NCI-H187 (cell line): ENCODE measurements at places on chromosomes 2 and 18.

DNA sequence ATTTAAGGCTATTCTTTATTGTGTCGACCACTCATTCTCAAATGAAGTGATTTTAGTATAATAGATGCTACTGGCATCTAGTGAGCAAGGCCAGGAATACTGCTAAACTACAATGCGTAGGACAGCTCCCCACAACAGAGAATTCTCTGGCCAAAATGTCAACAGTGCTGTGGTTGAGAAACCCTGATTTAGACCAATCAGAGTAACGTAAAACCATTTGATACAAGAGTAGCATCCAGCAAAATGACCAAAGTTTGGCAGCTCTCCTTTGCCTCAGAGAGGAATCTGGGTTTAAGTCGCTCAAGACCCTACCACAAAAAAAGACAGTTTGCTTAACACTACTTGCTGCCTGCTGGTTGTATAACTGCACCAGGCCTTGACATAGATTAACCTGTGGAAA lies 37.0 kb upstream of the TTN start:
- no peak for DNase-seq

DNA sequence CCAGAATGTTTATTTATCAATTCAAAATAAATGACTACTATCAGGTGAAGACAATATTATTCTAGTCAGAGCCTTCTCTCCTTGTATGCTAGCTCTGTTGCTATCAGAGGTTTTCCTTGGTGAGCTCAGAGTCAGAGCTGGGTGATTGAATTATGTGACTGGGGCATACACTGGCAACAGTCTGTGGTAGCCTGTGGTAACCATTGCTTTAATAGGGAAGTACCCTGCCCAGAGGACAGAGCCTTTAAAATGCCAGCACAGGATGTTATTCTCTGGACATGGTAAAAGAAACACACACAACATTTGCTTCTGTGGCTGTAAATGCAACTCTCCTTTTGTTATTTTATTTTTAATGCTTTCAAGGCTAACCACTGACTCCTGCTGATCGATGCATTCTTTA lies 124.7 kb downstream of the PPP1R1C start:
- DNase-seq: no peak

- DNase-seq: no peak
Measured at GRCh38 chr18:57131782-57132181, 15.1 kb upstream of the BOD1L2 start.

DNA sequence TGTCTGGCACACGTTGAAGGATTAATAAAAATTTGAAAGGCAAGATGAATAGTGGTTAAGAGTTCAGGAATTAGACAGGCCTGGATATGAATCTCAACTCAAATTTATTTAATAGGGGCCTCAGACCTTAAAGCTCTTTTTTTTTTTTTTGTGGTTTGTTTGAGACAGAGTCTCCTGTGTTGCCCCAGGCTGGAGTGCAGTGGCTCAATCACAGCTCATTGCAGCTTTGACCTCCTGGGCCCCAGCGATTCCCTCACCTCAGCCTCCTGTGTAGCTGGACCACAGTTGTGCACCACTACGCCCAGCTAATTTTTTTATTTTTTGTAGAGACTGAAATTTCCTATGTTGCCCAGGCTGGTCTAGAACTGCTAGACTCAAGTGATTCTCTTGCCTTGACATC lies 3.0 kb downstream of the ZRANB3 start:
- no peak for DNase-seq

DNA sequence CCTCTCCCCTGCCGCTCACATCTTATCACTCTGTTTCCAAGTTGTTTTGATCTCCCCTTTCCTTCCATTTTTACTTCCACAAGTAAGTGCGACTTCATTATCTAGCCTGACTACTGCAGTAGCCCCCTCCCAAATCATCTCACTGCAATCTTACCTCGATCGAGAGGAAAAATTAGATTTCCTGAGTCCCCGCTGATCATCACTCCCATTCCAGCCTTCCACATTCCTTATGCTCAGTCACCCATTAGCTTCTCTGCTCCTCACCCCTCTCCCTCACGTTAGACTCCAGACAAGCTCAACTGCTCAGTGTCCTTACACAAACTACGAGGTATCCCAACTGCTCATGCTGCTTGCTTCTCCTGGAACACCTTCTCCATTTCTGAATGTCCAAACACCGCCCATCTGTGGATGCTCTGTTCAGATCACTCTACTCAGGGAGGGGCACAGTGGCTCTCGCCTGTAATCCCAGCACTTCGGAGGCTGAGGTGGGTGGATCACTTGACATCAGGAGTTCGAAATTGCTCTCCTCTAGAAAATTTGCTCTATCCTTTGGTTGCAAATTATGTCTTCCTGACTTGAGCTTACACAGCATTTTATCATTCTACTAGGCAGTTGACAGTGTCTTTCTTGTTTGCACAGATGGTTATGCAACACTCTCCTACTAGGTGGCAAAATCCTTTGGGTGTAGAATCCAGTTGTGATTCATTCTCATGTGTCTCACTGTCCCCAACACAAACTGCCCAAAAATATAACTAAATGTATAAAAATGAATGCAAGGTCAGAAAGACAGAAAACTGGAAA lies 96.5 kb downstream of the INO80D start:
- DNase-seq: no peak

DNA sequence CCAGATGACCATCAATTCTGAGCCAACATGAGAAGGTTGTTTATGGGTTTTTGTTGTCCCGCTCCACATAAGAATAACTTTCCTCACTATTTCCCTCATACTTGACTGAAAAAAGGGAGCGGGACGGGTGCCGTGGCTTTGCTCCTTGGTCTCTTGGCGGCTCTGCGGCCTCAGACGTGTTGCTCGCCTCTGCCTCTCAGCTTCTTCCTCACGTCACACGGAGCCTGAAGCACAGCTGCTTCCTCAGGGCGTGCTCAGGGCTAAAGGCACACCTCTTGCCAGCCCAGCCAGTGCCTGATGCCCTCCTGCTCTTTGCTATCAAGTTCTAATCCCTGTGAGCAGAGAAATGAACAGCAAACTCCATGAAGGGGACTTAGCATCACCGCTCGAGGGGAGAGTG lies 17.9 kb upstream of the ID2 start:
- no peak for DNase-seq

DNA sequence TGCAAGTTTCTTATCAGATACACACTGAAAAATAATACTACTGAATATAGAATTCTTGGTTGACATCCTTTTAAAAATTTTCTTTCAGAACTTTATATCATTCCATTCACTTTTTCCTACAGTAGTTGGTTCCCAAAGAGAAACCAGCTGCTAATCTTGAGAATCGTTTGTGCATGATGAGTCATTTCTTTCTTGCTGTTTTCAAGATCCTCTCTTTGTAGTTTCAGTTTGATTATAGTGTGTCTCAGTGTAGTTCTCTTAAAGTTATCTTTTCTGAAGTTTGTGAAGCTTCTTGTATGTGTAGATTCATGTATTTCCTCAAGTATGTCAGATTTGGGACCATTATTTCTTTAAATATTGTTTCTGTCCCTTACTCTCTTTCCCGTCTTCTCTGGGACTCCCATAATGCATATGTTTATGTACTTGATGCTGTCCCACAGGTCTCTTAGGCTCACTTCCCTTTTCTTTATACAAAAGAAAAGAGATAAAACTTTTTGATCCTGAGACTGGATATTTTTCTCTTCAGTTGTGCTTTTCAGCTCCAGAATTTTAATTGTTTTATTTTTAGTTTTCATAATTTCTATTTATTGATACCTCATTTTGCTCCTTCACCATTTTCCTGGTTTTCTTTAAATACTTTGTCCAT lies 801.0 kb downstream of the TDRD15 start:
- DNase-seq: no peak

DNA sequence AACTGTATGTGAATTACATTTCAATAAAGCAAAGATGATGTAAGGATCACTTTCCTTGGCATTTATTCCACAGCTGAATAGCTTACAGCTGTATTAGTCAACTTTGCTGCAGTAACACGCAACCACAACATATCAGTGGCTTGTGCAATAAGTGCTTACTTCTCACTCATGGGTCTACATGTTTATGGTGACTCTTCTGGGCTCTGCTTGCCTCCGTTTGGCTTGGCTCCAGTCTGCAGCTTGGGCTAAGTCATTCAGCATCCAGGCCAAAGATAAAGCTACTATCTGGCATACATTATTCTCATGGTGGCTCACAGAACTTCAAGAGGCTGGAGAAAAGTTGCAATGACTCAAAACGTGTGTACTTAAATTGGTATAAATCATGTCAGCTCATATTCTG lies 355.0 kb downstream of the RNF144A start:
- DNase-seq: no peak
